ENCODE measurements at places on chromosomes 3 and 15. TPM values are rescaled to one million over a fixed set of nuclear protein-coding genes. Genes with fewer than 3 reads are reported as not detected.
A peak's percentile ranks its signal among the peaks of the same experiment; 100 is the strongest.

TP63 gene
- total RNA-seq = 1.1 TPM

DNA sequence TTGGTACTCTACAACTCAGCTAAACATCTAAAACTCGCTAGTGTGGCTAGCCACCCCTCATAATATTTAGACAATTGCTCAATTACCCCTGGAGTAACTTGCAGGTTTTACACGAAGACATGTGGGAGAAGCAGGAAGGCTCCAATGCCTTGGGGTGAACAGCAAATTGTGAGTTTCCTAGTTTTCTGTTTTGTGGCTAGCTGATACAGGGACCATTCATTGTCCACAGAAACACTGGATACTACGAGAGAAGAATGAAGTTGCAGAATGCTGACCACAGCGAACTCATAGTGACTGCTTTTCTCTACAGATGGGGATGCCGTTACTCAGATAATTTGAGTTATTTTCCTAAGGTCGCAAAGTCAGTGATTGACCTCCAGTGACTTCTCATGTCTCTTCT, 212.9 kb downstream of the P3H2 start:
- no peak for DNase-seq

DNA sequence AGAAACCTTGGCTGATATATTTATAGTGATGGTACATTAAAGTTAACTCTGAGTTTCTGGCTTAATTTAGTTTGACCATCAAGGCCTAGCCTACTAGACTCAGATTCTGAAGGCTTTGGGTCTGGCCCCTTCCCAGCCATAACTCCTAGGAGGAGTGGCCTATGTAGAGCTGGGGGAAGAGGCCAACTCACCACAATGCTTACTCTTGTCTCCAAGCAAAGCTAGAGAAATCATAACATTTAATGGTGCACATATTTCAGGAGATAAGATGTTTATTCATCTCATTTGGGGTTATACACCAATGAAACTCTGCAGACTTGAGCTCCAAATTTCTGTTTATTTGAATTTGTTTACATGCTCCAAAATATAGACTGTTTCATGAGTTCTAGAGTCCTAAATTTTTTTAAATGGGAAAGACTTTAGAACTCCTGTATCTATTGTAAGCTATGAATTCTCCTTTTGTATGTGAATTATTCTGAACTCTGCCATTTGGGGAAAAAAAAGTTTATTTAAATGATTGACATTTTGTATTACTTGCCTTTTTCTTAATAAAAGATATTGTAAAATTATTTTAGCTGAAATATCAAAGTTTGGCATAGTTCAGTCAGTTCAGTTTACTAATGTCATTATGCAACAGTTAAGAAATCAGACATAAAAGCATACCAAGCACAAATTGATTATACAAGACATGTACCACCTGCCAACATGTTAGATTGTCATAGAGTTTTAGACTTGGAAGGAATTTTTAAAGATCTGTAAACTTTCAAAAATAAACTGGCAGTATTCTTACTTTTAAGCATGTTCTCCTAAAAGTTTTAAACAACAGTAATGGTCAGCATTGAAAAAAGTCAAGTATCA, 143.4 kb upstream of the NR2E3 start:
- DNase-seq = no peak

DNA sequence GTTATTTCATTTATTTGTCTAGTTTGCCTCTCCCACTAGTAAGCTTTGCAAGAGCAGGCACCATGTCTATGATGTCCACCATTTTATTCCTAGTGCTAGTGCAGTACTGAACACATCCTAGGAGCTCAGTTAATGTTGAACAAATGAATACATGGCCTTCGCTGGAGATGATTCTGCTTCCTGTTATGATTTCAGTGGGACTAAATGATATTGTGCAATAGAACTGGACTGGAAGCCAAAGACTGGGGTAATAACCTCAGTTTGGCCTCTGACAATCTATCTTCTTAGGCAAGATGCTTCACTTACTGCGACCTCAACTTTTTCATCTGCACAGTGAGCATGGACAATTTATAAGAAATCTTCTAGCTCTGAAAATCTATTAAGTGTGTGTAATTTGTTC, 191.3 kb downstream of the ADAMTSL3 start:
- DNase-seq = peak; percentile 27

DNA sequence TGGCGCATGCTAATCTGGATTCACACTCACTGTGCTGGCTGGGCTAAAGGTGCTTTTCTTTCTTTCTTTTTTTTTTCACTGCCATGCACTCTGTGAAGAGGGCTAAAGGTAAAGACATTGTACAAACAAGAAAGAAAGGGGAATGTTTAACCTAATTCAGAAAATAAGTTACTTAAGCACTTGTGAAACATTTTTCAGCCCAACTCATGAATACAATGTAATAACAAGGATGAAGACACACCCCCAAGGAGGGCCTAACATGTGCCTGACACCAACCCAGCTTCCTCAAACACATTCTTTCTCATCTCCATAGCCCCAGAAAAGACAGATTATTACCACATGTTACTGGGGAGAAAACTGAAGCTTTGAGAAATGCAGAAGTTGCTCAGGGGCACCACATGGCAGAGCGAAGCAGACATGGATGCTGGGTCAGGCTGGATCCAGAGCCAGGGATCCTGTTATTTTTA, 5.7 kb downstream of the STIMATE start:
- no peak for DNase-seq

GRCh38 chr3:156431334-156432124, 123.4 kb downstream of the SSR3 start:
- DNase-seq = no peak

DNA sequence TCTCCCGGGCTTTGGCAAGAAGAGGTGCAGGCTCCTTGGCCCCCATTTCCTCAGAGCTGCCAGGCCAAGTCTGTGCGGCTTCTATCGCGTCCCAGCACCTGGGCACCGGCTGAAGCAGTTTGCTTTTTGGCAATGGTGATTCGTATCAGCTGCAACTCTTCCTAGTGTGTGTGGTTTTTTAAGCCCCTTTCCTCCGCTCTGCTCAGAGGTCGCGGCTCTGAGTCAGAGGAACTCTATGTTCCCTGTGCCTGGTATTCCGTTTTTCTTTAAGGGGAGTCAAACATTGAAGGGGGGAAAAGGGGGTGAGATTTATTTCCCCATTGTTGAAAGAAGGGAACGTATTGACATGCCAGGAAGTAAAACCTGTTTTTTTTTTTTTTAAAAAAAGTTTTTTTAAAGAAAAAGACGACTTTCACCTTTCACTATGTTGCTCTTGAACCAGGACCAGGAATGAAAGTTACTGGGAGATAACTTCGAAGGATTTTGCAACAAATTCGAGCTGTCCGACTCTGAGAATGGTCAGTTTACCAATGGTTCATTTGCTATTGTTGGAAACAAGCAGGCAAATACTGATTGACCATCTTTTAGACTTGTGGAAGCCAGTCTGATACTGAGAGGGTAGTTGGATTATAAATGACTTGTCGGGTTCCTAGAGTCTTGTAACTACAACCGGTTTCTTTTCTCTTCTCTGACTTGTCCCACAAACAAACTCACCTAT, 1.1 kb downstream of the ARMC8 start:
- no peak for DNase-seq

- DNase-seq = no peak
Observed at GRCh38 chr3:99087277-99087676, 185.8 kb upstream of the DCBLD2 start.

EPHB3 gene
- total RNA-seq = 8.7 TPM

Measured in MG63 (cell line).